Sigmoid colon (tissue), 7 donors: ENCODE measurements at places on chromosomes 6 and 20.

DNA sequence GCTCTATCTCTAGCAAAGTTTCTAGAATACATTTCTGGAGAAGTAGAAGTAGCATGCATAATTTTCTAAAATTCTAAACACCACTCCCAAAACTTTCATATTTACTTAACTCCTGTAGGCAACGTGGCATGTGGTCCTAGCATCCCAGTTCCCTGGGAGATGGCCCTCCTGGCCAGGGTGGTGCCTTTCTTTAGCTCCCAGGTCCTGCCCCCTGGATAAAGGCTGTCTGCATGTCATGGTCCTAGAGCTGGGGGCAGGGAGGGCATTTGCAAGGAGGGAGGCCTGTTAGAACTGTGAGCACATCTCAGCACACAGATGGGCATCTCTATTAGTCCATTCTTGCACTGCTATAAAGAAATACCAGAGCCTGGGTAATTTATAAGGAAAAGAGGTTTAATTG is 485.6 kb upstream of the SULF2 start:
- no peak for DNase-seq

- DNase-seq = no peak
These were observed 10.9 kb upstream of the MRS2 start for GRCh38 chr6:24391756-24392405.

DNA sequence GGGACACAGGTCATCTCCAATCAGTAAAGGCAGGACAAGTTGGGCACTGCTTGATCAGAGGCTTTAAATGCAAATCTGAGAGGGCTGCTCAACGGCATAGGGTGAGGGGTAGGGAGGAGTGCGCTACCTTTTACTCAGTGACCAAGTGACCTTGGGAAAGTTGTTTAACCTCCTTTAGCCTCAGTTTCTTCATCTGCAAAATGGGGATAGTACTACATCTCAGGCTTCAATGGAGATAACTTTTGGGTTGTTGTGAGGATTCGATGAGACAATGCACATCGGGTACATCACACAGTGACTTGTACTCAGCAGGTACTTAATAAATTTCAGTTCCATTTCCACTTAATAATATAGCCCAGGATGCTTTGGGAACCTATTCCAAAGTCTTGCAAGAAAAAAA is 22.6 kb downstream of the MDGA1 start:
- no peak for DNase-seq

DNA sequence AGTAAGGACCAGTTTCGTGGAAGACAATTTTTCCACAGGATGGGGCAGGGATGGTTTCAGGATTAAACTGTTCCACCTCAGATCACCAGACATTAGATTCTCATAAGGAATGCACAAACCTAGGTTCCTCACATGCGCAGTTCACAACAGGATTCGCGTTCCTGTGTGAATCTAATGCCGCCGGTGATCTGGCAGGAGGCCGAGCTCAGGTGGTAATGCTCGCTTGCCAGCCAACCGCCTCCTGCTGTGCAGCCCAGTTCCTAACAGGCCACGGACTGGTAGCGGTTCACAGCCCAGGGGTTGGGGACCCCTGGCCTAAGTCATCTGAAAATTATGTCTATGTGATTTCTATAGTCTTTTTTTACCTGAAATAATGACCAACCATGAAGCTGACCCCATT is 217.5 kb downstream of the TMEM200A start:
- no peak for DNase-seq

- DNase-seq = no peak
These were observed 316.7 kb upstream of the TBX18 start for GRCh38 chr6:85081102-85081501.

DNA sequence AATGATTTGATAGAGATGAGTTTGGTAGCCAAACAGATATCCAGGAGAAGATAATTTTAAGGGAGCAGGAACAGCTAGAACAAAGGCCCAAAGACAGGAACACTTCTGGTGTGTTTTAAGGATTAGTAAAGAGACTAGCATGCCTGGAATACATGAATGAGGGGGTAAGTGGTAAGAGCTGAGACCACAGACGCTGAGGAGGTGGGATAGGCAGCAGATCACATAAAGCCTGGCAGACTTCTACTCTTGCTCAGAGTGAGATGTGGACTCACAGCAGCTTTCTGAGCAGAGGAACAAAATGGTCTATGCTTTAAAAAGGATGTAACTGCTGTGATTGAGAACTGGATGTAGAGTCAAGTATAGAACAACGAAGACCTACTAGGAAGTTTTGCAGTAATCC is 100.1 kb downstream of the EPHA7 start:
- DNase-seq = no peak

DNA sequence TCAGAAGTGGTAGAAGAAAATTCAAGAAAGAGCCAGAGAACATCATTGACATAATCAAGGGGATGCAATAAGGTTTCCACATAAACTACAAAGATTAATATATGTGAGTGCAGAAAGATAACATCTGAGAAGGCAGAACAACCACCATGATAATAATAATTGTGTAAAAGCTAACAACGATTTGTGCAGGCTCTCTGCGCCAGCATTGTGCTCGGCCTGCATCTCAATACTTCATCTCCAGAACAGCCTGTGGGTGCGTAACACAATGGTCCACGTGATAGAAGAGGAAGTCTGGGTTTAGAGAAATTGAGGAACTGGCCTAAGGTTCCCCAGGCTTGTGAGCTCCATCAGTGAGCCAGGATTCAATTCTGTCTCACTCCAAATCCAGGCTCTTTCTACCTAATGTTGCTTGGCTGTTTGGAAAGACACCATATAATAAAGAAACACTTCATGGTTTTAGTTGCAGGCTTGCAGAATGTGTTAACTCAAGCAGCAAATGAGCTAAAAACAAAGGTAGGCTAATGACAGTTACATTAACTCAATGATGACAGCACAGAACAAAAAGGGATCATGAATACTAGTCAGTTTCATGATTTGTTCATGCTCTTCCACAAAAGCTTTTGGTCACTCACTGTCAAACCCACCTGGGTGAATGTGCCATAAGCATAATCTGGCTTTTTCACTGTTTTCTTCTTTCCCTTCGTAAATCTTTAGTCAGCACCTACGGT is 71.2 kb downstream of the LY86 start:
- no peak for DNase-seq

DNA sequence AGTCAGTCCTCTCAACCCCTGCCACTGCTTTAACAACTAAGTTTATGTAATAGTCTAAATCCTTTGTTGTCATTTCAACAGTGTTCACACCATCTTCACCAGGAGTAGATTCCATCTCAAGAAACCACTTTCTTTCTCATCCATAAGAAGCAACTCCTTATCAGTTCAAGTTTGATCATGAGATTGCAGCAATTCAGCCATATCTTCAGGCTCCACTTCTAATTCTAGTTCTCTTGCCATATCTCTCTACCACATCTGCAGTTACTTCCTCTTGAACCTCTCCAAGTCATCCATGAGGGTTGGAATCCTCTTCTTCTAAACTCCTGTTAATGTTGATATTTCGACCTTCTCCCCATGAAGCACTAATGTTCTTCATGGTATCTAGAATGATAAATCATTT is 57.9 kb upstream of the FOXO3 start:
- no peak for DNase-seq
